ENCODE measurements at places on chromosomes 7 and 10. TPM values are rescaled to one million over a fixed set of nuclear protein-coding genes. Genes with fewer than 3 reads are reported as not detected.

The EPHA1 gene
- not detected for total RNA-seq

- H3K4me3 ChIP-seq, result no peak overlapping the region
- no peak overlapping the region for H3K27ac ChIP-seq
- no peak for DNase-seq
Measured at GRCh38 chr7:3069771-3070449, 26.2 kb upstream of the CARD11 start.

DNA sequence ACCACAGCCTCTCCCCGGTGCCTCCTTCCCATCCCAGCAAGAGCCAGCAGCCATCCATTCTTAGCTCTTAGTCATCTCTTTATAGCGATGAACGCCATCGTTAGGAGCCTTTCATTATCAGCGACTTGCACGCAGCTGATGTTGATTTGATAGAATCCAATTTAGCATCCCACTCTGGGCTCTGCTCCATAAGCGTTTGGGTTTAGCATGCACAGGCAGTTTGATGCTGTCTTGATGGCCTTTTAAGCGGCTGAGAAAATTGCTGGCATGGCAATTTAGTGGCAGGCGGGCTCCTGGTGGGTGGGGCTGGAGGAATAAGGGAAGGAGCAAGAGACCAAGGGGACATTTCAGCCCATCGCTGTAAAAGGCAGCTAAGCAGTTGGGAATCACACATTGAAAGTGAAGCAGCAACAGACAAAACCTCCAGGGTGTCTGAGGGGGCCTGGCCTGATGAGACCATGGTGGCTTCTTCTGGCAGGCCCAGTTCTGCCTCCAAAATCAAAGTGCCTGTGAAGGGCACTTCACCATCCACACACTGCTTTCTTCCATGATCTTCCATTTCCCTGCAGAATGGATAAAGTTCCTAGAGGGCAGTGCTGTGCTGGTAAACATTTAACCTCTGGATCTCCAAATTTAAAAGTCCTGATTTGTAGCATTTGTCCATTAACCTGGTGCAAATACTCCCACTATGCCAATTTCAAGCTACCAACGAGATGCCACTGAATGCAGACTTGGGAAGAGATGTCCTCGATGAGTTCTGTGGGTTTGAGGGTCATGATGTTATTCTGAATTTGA lies 107.8 kb upstream of the PLXNA4 start:
- no peak overlapping the region for H3K27ac ChIP-seq
- H3K4me3 ChIP-seq, result no peak overlapping the region
- H3K27me3 ChIP-seq, result no peaks in the 10 kb centered on the region
- no peak for DNase-seq
- H3K36me3 ChIP-seq, result no peaks in the 10 kb centered on the region

GRCh38 chr7:34249192-34249591 lies 343.9 kb downstream of the BMPER start:
- no peak overlapping the region for H3K4me3 ChIP-seq
- H3K27ac ChIP-seq, result no peak overlapping the region
- no peaks in the 10 kb centered on the region for H3K36me3 ChIP-seq
- no peaks in the 10 kb centered on the region for H3K4me1 ChIP-seq

GRCh38 chr7:112529521-112529920 lies 48.7 kb downstream of the LSMEM1 start:
- no peaks in the 10 kb centered on the region for H3K4me1 ChIP-seq
- no peak overlapping the region for H3K27ac ChIP-seq
- no peaks in the 10 kb centered on the region for H3K27me3 ChIP-seq
- no peak overlapping the region for H3K4me3 ChIP-seq
- DNase-seq, result no peak

GRCh38 chr10:123518765-123519164 lies 147.4 kb upstream of the GPR26 start:
- no peaks in the 10 kb centered on the region for H3K4me1 ChIP-seq
- no peak overlapping the region for H3K4me3 ChIP-seq
- H3K27ac ChIP-seq, result no peak overlapping the region
- H3K27me3 ChIP-seq, result no peaks in the 10 kb centered on the region
- no peak for DNase-seq

DNA sequence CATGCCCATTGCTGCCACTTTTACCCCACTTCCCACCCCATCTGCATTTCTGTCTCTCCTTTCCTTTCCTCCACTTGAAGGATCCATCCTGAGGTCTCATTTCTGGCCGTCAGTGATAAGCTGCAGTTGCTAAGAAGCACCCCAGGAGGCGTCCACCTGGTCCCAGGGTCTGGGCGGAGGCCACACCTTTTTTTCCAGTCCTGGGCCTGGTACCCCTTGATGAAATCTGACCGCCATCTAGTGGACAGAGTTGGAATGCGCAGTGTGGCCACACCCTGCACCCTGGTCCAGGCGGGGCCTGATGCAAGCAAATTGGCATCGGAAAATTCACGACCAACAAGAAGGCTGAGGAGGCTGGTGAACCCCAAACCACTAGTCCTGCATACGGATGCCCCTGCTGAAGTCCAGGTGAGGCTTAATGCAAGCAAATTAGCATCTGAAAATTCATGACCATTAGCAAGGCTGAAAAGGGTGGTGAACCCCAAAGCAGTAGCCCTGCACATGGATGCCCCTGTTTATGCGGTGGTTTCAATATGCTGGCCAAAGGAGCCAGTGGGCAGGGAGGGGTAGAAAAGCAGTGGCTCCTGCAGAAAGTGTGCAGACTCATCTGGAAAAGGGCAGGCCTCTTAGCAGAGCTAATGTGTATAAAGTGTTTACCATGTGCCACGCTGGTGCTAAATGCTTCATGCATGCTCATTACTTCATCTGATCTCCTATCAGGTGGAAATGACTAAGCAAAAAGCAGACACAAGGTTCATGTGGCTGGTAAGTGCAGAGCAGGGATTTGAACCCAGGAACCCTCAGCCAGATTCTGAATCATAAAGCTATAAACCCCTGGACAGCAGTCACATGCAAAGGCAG lies 43.2 kb downstream of the GPAM start:
- no peak overlapping the region for H3K4me3 ChIP-seq
- H3K4me1 ChIP-seq, result no peaks in the 10 kb centered on the region
- no peaks in the 10 kb centered on the region for H3K36me3 ChIP-seq
- H3K27me3 ChIP-seq, result no peaks in the 10 kb centered on the region
- peak; percentile 51 for DNase-seq
- H3K27ac ChIP-seq, result no peak overlapping the region

- no peaks in the 10 kb centered on the region for H3K36me3 ChIP-seq
- peaks cover 5% of the 10 kb centered on the region for H3K27me3 ChIP-seq
- no peak overlapping the region for H3K27ac ChIP-seq
- H3K4me3 ChIP-seq, result no peak overlapping the region
Measured at GRCh38 chr7:31058122-31058521, 6.0 kb downstream of the ADCYAP1R1 start.

The RBP3 gene
- not detected for total RNA-seq

DNA sequence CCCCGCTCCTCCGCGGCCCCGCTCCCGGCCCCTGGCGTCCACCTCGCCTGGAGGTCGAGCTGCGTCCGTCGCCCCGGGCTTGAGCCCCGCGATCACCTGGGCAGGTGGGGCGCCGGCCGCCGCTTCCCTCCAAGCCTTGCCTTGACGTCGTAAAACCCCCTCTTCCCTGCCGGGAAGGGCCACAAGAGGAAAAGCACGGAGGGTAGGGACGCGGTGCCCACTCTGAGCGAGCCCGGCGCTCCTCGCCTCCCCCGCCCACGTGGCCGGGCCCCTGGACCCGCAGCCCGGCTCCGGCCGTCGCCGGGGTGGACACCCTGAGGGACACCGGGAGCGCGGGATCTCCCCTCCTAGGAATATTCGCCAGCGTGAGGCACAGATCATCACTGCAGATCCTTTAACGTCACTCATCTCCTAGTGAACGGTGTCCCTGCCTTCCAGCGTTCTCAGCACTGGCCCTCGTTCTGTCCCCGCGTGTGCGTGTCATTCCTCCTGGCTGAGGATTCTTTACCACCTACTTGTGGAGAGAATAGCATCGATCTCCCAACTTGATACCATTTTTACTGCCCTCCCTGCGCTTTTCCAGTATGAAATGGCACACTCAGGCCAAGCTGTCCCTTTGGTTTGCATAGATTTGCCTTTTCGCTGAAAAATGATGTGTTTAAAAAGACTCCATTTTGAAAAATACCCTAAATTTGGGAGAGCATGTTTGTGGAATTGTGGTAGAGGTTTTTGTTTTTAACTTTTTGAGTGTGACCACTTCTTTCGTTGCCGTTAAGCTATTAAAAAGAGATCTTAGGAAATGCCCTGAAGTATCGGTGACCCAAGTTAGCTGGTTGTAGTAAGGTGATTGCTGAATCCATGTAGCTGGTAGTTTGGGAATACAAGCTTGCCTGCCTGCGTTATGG lies 649 bp downstream of the ACTR3B start:
- no peaks in the 10 kb centered on the region for H3K27me3 ChIP-seq
- H3K4me3 ChIP-seq, result peak overlapping the region; percentile 97
- no peaks in the 10 kb centered on the region for H3K36me3 ChIP-seq
- H3K27ac ChIP-seq, result peak overlapping the region; percentile 88
- DNase-seq, result peak; percentile 18

The ADIRF gene
- total RNA-seq, result 88.5 TPM

GRCh38 chr10:25697412-25697811 lies 236.6 kb upstream of the MYO3A start:
- H3K27me3 ChIP-seq, result no peaks in the 10 kb centered on the region
- DNase-seq, result no peak
- no peaks in the 10 kb centered on the region for H3K36me3 ChIP-seq
- no peak overlapping the region for H3K4me3 ChIP-seq
- no peak overlapping the region for H3K27ac ChIP-seq

DNA sequence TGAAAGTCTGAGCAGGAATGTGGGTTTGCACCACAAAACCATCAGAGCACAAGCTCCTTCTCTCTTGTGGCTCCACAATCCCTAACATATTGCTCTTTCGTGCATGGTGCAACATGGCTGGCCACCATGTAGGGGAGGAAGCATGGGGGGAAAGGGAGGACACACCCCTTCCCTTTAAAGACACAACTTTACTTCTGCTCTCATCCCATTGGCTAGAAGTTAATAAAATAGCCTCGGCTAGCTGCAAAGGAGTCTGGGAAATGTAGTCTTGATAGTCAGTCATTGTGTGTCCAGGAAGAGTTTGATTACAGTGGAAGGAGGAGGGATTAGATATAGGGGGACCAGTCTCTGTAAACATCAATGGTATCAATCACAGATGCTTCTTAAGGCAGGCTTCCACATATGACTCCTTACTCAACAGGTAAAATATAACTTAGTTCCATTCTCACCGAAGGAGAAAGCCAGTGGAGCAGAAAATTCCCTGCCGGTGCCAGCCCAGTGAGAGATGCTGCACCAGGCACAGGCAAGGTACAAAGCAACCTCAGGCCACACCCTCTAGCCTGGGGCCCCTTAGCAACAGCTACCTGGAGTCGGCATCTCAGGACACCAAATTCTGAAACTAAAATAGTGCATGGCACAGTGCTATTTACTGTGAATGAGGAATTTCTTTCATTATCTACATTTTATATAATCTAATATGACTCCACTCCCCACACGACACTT lies 124.7 kb upstream of the CTBP2 start:
- H3K4me1 ChIP-seq, result no peaks in the 10 kb centered on the region
- H3K27ac ChIP-seq, result no peak overlapping the region
- DNase-seq, result no peak
- H3K36me3 ChIP-seq, result no peaks in the 10 kb centered on the region

DNA sequence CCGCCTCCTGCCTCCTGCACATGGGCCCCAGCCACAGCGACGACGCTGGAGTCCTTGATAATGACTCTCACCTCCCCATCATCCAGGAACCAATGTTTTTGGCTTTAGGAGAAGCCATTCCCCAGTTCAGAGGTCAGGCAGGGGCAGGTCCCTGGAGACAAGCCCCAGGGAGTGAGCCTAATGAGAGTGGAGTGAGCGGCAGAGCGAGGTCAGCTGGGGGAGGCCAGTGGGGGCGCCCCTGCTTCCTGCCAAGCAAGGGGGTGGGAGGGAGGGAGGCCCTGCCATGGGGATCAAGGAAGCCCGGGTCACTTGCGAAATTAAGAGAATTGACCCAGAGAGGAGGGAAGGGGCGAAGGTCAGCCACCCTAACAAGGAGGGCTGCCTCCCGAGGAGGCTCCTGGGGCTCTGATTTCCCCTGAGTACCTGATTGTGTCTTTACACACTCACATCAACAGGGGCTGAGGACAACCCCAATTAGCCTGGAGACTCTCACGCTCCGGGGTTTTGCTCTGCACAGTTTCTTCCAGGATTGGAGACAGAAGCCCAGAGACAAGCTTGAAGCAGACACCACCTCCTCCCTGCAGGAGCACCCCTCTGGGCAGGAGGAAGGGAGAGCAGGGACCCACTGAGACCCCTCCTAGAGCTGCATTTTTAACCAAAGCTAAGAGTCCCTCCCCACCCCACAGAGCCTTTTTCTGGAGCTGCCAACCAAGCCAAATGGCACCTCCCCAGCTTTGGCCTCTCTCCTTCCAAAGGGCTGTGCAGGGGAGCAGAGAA lies 112.1 kb downstream of the COL13A1 start:
- H3K27ac ChIP-seq, result no peak overlapping the region
- DNase-seq, result no peak
- no peak overlapping the region for H3K4me3 ChIP-seq
- H3K4me1 ChIP-seq, result peaks cover 8% of the 10 kb centered on the region

DNA sequence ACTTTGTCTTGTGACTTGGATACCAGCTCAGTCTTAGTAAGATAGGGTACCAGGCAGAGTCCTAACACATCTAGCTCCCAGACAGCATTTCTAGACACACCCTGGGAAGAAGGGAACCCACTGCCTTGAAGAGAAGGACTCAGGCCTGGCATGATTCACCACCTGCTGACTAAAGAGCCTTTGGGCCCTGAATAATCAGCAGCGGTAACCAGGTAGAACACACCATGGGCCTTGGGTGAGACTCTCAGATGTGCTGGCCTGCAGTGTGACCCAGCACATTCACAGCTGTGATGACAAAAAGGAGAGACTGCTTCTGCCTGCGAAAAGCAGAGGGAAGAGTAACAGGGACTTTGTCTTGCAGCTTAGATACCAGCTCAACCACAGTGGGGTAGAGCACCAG lies 10.4 kb upstream of the TNKS2 start:
- no peak for DNase-seq
- H3K36me3 ChIP-seq, result no peaks in the 10 kb centered on the region
- no peaks in the 10 kb centered on the region for H3K4me1 ChIP-seq
- no peak overlapping the region for H3K4me3 ChIP-seq
- no peaks in the 10 kb centered on the region for H3K27me3 ChIP-seq
- H3K27ac ChIP-seq, result no peak overlapping the region

- H3K27me3 ChIP-seq, result no peaks in the 10 kb centered on the region
- peak overlapping the region; percentile 34 for H3K27ac ChIP-seq
- no peak overlapping the region for H3K4me3 ChIP-seq
- H3K36me3 ChIP-seq, result no peaks in the 10 kb centered on the region
- DNase-seq, result no peak
- H3K4me1 ChIP-seq, result peaks cover 29% of the 10 kb centered on the region
Measured at GRCh38 chr7:46772776-46773175, 809.1 kb downstream of the TNS3 start.
